ENCODE measurements at places on chromosomes 7 and 10. TPM values are rescaled to one million over a fixed set of nuclear protein-coding genes. Genes with fewer than 3 reads are reported as not detected.
A peak's percentile ranks its signal among the peaks of the same experiment; 100 is the strongest.

ASB15 gene
- not detected for total RNA-seq

GRCh38 chr7:127629268-127629854 lies 11.4 kb upstream of the PAX4 start:
- H3K36me3 ChIP-seq, result no peaks in the 10 kb centered on the region
- no peaks in the 10 kb centered on the region for H3K27me3 ChIP-seq
- no peak overlapping the region for H3K27ac ChIP-seq
- peak; percentile 35 for DNase-seq
- H3K4me1 ChIP-seq, result no peaks in the 10 kb centered on the region

NPTX2 gene
- total RNA-seq, result 12.1 TPM

DNA sequence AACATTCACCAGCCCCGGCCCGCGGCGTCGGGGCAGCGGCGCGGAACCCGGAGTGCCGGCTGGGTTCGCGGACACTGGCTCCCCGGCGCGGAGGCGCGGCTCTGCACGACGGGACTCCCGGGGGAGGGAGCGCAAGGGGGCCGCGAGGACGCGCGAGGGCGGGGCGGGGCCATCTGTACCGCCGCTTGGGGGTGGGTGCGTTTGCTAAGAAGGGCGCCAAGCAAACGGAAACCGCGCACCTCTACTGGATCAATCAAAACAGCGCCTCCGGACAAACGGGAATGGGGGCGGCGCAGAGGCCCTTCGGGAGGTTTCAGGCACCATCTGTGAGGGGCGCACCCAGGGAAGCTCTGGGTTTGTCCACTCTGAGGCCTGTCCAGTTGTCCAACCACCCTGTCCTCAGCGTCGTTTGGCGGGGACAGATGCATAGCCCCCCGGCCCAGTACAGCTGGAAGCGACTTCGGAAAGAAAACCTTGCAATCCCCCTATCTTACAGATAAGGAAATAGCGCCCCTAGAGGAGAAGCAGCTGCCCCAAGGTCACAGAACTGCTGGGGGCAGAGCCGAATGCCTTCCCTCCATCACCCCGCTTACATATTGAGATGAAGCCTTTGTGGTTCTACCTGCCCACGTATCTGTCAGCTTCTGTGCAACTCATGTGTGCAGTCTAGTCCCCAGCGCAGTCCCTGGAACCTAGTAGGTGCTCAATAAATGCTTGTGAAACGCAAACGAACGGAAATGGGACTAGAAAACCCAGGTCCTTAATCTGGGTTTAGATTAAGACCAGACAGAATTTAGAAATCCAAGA lies 10.7 kb upstream of the SLIT1 start:
- peak; percentile 80 for DNase-seq
- peaks cover 71% of the 10 kb centered on the region for H3K27me3 ChIP-seq
- H3K4me3 ChIP-seq, result peak overlapping the region; percentile 46
- H3K36me3 ChIP-seq, result no peaks in the 10 kb centered on the region
- H3K4me1 ChIP-seq, result peaks cover 12% of the 10 kb centered on the region
- no peak overlapping the region for H3K27ac ChIP-seq

DNA sequence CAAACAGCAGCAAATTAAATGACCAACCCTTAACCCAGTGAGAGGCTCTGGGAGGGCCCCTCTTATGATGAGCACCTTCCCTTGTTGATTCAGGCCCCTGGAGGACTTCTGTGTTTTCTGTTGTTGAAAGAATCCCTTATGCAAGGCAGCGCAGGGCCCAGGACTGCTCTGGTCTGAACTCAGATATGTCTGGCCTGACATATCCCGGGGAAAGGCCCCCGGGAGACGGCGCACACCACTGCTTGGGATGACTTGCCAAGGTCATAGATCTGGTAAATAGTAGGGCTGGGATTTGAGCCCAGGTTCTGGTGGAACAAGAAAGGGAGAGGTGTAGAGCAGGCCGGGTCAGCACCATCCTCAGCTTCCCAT lies 124.0 kb downstream of the AOAH start:
- no peak for DNase-seq
- no peaks in the 10 kb centered on the region for H3K27me3 ChIP-seq
- no peak overlapping the region for H3K27ac ChIP-seq
- no peaks in the 10 kb centered on the region for H3K36me3 ChIP-seq
- H3K4me3 ChIP-seq, result no peak overlapping the region

ZNF727 gene
- not detected for total RNA-seq
